ENCODE measurements at places on chromosomes 5 and 9. TPM values are rescaled to one million over a fixed set of nuclear protein-coding genes. Genes with fewer than 3 reads are reported as not detected.

GRCh38 chr5:53008751-53009150 is 19.6 kb downstream of the ITGA2 start:
- no peak for DNase-seq

DNA sequence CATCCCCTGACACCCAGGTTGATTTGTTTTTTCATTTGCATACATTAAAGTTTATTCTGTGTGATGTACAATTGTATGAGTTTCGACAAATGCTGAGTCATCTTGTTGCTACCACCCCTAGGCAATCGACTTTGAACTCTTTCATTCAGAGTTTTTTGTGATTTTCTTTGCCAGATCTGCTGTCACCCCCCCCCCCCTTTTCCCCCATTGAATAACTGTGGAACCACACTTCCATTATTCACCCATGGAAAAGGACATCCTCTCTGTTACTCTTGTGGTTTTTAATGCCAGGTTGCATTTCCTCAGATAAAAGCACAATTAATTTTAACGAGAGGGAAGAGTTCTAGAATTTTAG is 13.7 kb upstream of the FAM120AOS start:
- no peak for DNase-seq

- no peak for DNase-seq
Observed at GRCh38 chr9:95910023-95910707, 34.7 kb downstream of the ERCC6L2 start.

- DNase-seq: no peak
Observed at GRCh38 chr5:114928644-114929462, 240.9 kb downstream of the TRIM36 start.

DNA sequence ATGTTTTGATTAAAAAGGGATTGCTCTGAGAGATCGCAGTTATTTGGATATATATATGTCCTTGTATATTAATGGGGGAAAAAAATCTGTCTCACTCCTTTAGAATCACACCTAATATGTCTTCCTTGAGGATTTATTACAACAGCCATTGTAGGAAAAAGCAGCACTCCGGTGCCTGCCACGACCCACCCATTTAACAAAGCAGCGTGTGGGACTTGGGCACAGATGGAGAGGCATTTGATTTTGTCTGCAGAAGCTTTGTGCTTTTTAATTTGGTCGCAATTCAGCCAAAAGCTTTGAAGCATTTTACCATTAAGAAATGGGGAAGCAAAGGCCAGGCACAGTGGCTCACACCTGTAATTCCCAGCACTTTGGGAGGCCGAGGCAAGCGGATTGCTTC is 159.2 kb downstream of the SMARCA2 start:
- no peak for DNase-seq

The PPP2R2B gene
- 0.25 TPM for total RNA-seq

The PCDHGA2 gene
- 0.61 TPM for total RNA-seq

The NOL6 gene
- 23.8 TPM for total RNA-seq
